Placental pericyte (primary cell): ENCODE measurements at places on chromosomes 5 and 9. TPM values are rescaled to one million over a fixed set of nuclear protein-coding genes. Genes with fewer than 3 reads are reported as not detected.

Gene UBE2R2
- total RNA-seq, result 22.3 and 27.4 TPM in 2 replicates

Gene RUSC2
- 46.4 and 47.1 TPM in 2 replicates for total RNA-seq

Gene ANKRD34B
- not detected in 2 replicates for total RNA-seq

Gene EQTN
- total RNA-seq, result not detected in 2 replicates

Gene C9orf43
- 0.43 and 0.66 TPM in 2 replicates for total RNA-seq

Gene PCDH12
- total RNA-seq, result under 0.01 TPM in 1 of 2 replicates, not detected in the other
